Osteoblast (primary cell): ENCODE measurements at places on chromosomes 12 and 14. TPM values are rescaled to one million over a fixed set of nuclear protein-coding genes. Genes with fewer than 3 reads are reported as not detected.

The SDR9C7 gene
- not detected in 2 replicates for total RNA-seq

The RIPK3 gene
- 9.1 and 11.9 TPM in 2 replicates for total RNA-seq

The SDR39U1 gene
- 11.6 and 13.0 TPM in 2 replicates for total RNA-seq

The LIN7A gene
- total RNA-seq, result 6.5 and 11.5 TPM in 2 replicates

The SLC8A3 gene
- under 0.01 TPM in 2 replicates for total RNA-seq

The ANO4 gene
- total RNA-seq, result not detected in 2 replicates

The AMDHD1 gene
- total RNA-seq, result 0.29 and 0.36 TPM in 2 replicates

The CBLN3 gene
- 3.5 and 4.0 TPM in 2 replicates for total RNA-seq

The WNT1 gene
- total RNA-seq, result not detected in 2 replicates

The ALDH2 gene
- 11.9 and 17.1 TPM in 2 replicates for total RNA-seq

The DYNLL1 gene
- total RNA-seq, result 162 and 168 TPM in 2 replicates

The SERPINA1 gene
- total RNA-seq, result 0.29 and 1.4 TPM in 2 replicates

The TSHR gene
- total RNA-seq, result not detected in 2 replicates

The ACOT6 gene
- not detected in 2 replicates for total RNA-seq
